Smooth muscle cell of the brain vasculature (primary cell): ENCODE measurements at places on chromosomes 2 and 18.

GRCh38 chr2:176653479-176654443 is 384.5 kb downstream of the MTX2 start:
- peak; percentile 23 for DNase-seq

DNA sequence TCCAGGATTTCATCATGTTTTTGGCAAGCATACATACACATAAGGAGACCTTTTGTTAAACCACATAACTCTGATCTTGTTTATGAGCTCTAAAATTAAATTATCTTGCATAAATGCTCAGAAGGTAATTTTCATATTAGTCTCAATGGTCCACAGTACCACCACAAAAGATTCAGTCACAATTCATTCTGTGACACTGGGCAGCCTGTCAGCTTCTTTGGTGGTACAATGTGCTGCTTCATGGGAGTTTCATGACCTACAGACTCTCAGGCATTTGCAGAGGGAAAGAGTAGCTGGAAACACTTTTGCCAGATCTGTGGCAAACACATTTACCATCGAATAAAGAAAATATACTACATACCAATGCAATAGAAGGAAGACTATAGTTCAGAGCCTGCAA is 51.3 kb upstream of the ZNF397 start:
- no peak for DNase-seq

DNA sequence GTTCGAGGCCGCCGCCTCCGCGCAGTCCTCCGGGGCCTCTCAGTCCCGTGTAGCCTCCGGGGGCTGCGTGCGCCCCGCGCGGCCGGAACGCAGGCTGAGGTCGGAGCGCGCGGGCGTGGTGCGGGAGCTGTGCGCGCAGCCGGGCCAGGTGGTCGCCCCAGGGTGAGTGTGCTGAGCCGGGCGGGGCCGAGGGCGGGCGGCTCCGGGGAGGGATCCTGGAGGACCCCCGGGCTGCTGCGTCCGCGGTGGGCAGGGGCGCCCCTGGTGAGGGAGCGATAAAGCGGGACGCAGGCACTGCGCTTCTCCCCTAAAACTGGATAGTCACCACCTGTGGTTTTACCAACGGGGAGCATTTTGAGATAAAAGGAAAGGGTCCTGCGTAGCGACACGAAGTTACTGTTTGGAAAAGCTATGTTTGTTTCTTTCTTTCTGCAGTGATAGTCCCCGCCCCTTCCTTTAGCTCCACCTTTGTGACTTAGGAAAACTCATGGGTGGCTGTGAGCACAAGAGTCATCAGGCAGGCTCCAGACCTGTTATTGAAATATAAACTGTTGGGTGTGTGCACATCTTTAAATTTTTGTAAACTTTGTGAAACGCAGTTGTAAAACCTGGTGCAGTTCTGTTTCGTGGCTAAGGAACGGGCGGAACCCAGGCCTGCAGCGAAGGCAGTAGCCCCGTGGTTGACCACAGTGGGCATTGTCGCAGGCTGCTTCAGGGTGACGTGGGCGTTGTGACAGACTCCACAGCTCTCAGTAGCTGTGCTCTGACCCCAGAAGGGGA is 687 bp downstream of the CTDP1 start:
- no peak for DNase-seq

GRCh38 chr18:76895498-76895897 is 73.1 kb downstream of the ZNF236 start:
- DNase-seq = no peak

- DNase-seq = no peak
These were observed 58.1 kb upstream of the RNU4ATAC start for GRCh38 chr2:121472470-121472993.

DNA sequence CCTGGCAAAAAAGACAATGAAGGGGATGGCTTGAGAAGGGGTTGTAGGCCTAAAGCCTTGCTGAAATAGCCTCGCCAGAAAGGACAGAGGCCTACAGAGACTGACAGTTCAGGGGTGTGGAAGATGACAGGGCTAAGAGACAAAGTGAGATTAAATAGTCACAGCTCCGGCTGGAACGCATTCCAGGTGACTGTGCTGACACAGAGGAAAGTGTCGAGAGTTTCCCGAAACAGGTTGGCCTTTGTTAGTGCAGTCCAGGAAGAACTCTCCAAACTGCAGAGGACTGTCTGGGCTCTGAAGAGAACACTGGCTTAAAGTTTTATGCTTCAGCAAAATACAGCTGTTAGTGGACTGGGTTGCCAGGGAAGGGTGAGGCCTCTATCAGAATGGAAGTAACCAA is 52.8 kb downstream of the METTL4 start:
- no peak for DNase-seq

- no peak for DNase-seq
These were observed 127.8 kb downstream of the INHBB start for GRCh38 chr2:120473522-120474271.

GRCh38 chr2:71333619-71334018 is 2.0 kb downstream of the ZNF638 start:
- DNase-seq = no peak

DNA sequence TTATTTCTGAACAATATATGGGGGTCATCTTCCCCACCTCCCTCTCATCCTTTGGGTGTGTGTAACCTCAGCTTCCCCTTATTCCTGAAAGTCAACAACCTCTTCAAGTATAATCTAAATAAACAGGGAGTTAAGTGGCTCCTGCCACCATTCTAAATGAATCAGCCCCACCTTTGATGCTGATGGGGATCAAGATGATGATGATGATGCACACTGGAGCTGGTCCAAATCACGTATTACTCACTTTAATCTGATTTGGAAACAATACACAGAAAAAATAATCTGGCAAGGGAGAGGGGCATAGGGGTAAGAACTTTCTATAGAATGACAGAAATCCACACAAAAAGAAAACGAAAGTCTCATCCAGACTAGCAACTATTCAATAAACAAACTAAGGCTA is 7.1 kb downstream of the ACVR1 start:
- no peak for DNase-seq
